ENCODE measurements at places on chromosomes 1 and 21.

DNA sequence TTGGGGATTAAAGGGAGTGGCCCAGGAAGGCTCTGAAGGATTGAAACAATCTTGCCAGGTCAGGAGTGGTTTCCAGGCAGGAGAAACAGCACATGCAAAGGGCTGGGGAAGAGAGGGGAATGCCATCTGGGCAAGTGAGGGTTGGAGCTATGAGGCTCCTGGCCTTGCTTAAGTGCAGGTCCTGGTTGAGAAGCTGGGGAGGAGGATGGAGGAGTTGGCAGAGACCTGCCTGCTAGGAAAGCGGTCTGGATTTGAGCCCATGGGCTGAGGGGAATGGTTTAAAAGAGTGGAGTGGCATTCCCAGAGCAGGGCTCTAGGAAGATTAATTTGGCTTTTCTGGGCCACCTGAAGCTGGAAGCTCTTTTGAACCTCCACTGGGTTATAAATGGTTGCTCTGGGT, 9.2 kb downstream of the IGSF21 start:
- DNase-seq: no peak

- DNase-seq: no peak
These were observed 93.1 kb downstream of the UCHL5 start for GRCh38 chr1:192966073-192966472.

DNA sequence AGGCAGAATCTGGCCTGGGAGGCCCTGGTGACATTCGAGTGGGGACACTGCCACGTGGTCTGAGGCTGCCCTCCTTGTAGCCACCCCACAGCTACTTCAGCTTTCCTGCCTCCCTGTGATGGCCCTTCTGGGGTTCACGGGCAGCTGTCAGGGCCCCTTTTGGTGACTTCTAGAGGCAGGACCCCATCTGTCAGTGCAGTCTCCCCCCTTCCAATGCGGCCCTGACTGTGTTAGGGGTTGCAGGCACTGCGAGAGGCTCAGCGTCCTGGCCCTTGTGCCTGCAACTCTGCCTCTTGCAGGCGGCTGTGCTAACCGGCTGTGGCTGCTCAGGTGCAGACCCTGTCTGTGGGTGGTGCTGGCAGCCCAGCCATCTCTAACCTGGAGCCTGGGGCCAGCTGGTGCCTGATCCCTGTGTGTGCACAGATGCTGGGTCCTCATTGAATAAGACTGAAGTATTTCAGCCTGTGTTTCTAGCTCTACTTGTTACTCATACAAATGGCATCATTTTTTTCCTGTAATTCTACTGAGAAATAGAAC, 62.2 kb downstream of the S100B start:
- no peak for DNase-seq

DNA sequence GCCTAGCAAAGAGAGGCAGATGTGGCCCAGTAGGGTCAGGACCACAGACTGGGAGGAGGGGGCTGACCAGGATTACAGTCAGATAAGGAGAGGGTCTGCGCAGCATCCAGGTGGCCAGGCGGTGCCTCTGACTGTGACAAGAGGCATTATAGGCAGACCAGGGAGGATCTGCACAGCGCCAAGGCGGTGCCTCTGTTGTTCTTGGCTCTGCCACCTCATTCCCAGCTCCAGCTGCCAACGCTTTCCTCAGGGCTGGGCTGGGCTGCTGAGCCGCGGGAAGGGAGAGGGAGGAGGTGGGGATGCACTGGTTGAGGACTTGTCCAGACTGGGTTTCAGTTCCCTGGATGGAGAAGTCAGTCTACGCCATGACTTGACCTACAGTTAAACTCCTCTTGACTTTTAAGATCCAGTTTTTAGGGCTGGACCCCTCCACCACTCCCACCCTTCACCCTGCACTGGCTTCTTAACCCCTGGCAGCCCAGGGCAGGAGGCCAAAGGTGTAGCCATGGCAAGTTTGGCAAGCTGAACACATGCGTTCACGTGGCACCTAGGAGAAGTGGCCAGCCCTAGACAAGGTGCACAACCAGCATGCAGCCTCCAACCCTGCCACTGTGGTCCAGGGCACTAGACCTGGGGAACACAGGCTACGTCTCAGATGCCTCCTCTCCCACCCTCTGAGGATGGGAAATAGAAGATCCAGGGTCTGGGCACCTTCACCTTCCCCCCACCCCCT, 4.5 kb upstream of the CRABP2 start:
- DNase-seq: no peak

- DNase-seq: no peak
These were observed 71.0 kb downstream of the RD3 start for GRCh38 chr1:211420845-211421454.

GRCh38 chr1:10057343-10057742, 24.6 kb downstream of the UBE4B start:
- no peak for DNase-seq

DNA sequence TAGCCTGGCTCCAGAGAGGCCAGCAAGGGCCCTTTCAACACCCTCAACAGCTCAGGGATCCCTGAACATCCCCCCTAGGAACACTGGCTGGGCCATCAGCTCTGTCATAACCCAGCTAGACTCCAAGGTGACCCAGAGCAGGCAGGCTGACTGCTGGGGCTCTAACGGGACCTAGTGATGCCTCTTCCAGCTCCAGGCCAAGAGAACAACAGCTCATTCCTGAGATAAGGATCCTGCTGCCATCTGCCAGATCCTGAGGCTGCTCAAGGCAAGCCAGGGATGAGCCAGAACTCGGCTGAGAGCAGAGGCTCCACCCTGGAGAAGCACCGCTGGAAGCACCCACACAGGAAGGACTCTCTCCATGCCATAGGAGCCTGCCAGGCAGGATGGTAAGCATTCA, 2.0 kb downstream of the VSIG8 start:
- no peak for DNase-seq

DNA sequence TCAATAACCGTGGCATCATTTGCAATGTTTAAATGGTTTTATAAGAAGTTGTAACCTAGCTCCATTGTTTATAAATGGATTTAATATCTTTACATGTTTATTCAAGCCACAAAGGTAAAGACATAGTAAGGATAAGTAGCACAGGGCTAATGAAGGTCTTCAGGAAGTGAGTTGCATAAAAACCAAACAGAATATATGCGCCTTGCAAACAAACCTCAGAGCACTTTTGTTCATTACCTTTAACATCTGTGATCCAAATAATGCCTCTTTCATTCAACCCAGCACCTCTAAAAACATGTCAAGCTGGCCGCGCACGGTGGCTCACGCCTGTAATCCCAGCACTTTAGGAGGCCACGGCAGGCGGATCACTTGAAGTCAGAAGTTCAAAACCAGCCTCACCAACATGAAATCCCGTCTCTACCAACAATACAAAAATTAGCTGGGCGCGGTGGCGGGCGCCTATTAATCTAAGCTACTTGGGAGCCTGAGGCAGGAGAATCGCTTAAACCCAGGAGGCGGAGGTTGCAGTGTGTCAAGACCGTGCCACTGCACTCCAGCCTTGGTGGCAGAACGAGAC, 25.3 kb downstream of the BRINP3 start:
- no peak for DNase-seq

- DNase-seq: no peak
These were observed 32.2 kb downstream of the FMO3 start for GRCh38 chr1:171122893-171123292.

GRCh38 chr1:38826262-38826661, 33.3 kb downstream of the RRAGC start:
- DNase-seq: no peak

DNA sequence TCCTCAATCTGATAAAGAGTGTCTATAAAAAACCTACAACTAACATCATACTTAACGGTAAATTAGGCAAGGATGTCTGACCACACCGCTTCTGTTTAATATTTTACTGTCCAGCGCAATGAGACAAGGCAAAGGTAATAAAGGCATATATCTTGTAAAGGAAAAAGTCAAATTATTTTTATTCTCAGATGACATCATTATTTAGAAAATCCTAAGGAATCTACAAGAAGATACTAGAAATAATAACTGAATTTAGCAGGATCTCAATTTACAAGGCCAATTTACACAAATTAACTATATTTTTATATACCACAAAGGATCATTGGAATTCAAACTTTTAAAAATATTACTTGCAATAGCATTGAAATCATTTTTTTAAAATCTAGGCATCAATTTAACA, 29.4 kb downstream of the GJA4 start:
- no peak for DNase-seq

- DNase-seq: no peak
These were observed at the start of gene TSPEAR for GRCh38 chr21:44711327-44712202. Gene TSPEAR (minus strand): TSS chr21:44711572. CDS start chr21:44711514, 58 bp downstream.

DNA sequence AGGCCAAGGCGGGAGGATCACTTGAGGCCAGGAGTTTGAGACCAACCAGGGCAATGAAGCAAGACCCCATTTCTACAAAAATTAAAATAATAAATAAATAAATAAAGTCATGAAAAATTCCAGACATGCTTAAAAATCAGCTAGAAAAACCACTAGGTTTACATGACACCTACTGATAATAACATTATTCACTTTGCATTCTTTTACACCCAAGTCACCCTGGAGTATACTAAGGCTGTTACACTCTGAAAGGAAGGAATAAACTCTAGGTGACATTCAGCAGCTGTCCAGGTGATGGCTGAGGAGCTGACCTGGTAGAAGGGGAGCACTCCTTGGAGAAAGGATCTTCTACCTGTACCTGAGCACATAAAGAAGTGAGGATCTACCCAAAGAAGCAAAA, 179.2 kb downstream of the ZNF281 start:
- no peak for DNase-seq

- no peak for DNase-seq
These were observed 38.9 kb downstream of the RTCA start for GRCh38 chr1:100304921-100305320.

DNA sequence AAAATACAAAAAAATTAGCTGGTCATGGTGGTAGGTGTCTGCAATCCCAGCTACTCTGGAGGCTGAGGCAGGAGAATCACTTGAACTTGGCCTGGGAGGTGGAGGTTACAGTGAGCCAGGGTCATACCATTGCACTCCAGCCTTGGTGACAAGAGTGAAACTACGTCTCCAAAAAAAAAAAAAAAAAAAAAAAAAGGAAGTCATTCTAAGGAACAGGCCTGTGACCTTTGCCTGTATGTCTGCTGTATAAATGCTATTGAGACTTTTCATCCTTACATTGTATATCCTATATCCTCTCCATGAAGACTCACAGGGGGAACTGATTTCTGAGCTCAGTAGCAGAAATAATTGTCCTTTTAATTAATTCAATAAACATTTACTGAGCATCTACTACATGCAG, 7.5 kb upstream of the CTPS1 start:
- no peak for DNase-seq

DNA sequence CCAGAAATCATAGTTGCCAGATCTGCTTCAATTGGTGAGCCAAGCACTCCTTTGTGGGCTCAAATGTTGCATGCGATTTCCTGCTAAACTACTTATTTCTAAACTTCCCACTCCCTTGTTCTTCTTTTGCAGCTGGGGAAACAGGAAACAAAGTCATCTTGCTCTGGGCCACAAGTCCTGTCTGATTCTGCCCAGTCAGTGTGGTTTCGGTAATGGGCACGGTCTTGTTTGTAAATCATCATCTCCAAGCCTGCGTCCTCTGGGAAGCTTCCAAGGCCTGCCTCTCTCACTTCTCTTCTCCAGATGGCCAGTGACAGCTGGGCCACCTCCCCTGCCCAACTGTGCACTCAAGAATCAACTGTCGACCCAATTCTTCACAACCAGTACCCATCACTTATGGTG, 4.4 kb downstream of the S100A8 start:
- no peak for DNase-seq

- DNase-seq: no peak
These were observed 36.1 kb downstream of the DEGS1 start for GRCh38 chr1:224219011-224219611.

DNA sequence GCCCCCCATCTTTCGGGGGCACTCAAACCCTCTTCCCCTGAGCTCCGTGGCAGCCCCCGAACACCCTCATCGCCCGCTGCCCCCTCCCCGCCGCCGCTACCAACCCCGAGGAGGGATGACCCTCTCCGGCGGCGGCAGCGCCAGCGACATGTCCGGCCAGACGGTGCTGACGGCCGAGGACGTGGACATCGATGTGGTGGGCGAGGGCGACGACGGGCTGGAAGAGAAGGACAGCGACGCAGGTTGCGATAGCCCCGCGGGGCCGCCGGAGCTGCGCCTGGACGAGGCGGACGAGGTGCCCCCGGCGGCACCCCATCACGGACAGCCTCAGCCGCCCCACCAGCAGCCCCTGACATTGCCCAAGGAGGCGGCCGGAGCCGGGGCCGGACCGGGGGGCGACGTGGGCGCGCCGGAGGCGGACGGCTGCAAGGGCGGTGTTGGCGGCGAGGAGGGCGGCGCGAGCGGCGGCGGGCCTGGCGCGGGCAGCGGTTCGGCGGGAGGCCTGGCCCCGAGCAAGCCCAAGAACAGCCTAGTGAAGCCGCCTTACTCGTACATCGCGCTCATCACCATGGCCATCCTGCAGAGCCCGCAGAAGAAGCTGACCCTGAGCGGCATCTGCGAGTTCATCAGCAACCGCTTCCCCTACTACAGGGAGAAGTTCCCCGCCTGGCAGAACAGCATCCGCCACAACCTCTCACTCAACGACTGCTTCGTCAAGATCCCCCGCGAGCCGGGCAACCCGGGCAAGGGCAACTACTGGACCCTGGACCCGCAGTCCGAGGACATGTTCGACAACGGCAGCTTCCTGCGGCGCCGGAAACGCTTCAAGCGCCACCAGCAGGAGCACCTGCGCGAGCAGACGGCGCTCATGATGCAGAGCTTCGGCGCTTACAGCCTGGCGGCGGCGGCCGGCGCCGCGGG, 837 bp downstream of the FOXD3 start:
- no peak for DNase-seq

- no peak for DNase-seq
These were observed 73.0 kb downstream of the RBM11 start for GRCh38 chr21:14288922-14289321.

DNA sequence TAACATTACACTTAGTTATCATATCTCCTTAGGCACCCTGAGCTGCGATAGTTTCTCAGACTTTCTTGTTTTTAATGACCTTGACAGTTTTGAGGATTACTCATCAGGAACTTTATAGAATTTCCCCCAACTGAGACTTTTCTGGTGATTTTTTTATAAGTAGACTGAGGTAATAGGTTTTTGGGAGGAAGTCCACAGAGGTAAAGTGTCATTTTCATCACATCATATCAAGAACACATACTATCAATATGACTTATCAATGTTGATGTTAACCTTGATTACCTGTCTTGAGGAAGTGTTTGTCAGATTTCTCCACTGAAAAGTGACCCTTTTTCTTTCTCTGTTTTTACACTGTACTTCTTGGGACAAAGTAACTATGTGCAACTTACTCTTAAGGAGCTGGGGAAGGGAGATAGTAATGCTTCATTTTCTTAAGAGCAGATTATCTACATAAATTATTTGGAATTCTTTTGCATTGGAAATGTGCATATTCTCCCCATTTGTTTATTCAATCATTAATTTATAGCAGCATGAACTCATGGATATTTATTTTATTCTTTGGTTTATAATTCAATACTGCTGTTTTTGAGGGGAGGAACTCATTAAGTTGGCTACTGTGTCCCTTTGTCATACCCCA, 72.8 kb upstream of the HSD17B7 start:
- DNase-seq: no peak

DNA sequence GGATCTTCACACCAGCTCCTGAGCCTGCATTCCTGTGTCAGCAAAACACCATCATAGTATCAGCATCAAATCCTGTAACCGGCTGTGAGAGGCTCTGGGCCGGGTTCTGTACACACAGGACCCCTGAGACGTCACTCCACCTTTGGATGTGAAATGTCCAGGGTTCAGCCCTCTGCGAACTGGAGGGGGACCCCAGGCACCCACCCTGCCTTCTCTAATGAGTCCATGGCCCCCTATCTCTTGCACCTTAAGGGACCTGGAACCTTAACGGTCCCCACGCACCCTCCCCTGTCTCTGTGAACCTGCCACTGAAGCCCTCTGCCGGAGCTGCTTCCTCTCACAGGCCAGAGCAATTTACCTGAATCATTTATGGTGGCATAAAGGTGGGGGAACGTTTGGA, 257.8 kb downstream of the NPHP4 start:
- DNase-seq: no peak

Measured in COLO829 (cell line).